ENCODE measurements at places on chromosomes 16 and 17.

DNA sequence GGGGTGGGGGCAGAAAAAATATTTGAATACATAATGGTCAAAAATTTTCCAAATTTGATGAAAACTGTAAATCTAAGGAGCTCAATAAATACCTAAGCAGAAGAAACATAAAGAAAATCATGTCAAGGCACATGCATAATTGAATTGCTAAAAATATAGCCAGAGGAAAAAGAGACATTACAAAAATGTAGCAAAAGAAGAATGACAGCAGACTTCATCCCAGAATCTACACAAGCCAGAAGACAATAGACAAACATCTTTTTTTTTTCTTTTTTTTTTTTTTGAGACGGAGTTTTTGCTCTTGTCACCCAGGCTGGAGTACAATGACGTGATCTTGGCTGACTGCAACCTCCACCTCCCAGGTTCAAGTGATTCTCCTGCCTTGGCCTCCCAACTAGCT is 62.0 kb upstream of the ATP2A3 start:
- DNase-seq, result no peak

DNA sequence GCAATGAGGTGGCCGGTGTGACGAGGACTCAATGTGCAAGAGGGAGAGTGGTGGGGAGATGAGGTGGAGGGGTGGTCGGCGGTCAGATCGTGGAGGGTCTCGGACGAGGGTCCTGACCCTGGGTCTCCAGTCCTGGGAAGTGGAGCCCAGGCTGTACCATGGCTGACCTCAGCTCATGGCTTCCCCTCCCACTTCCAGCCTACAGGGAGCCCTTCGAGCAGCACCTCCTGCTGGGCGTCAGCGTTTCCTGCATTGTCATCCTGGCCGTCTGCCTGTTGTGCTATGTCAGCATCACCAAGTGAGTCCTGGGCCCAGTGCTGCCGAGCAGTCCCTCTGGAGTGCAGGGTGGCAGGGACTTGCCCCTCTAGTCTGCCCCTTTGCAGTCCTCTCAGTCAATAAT is 41.8 kb downstream of the IL4R start:
- DNase-seq, result no peak

DNA sequence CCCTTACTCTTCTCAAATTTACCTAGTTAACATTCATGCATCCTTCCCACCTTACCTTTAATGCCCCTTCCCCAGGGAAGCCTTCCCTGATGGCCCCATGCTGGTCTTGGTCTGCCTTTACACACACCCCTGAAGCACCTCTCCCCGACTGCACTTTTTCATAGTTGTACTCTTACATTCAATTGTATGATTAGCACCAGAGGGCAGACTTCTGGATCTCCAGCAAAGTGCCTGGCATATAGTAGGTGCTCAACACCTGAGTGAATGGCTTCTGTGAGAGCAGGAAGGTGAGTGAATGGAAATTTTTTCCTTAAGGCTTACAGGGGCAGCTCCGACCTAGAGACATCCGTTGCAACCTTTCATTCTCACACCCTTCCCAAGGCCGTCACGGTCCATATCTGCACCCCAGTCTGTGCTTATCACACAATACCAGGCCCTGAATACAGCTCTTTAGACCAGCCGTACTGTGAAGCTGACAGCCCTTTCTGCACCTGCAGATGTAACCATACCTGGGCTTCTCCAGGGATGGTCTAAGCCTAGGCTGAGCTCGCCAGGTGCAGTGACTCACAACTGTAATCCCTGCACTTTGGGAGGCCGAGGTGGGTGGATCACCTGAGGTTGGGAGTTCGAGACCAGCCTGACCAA is 4.4 kb downstream of the PGAP3 start:
- DNase-seq, result no peak

GRCh38 chr16:56961851-56962281 is at the start of gene CETP:
CETP (plus strand) TSS chr16:56961950; CDS start chr16:56961980, 30 bp downstream.
- no peak for DNase-seq

DNA sequence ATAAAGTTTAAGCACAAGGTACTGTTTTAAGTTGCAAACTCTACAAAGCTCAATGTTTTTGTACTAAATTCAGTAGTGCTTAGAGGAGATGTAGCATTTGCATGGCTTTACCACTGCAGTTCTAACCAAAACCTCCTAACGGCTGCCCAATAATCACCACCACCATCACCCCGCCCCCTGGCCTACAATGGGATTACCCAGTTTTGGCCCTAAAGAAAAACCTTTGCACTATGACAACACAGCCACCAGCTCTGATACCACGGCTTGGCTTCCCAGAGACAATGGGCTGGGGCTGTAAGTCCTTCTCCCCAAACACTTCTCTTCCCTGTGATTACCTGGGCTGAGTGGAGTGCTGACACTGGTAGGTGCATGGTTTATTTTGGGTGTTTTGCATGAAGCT is 58.4 kb upstream of the MTMR4 start:
- no peak for DNase-seq

DNA sequence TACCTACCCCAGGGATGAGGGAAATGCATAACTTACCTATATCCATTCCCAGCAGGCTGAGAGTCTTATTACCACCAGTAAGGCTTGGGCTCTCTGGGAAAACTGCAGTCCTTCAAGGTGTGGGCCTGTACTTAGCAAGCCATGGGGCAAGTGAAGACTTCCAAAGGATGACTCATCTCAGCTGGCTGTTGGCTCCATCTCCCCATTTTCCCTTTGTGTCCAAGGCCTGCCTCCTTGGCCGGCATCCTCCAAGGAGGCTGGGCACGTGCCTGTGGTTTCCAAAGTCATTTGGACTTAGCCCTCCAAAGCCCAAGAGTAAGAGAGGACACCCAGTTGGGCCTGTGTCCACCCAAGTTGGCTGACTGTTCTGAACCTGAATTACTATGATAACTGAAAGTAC is 89.8 kb downstream of the TMEM100 start:
- DNase-seq, result no peak

DNA sequence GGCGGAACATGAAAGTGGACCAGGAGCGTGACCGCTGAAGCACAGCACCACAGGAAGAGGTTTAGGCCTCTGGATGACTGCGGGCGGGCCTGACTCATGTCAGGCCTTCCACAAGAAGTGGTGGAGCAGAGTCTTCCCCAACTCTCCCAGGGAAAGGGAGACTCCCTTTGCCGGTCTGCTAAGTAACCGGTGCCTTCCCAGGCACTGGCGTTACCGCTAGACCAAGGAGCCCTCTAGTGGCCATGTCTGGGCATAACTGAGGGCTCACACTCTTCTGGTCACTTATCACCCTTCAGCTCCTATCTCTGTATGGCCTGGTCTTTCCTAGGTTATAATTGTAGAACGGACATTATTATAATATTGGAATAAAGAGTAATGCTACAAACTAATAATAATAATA is 1931.9 kb downstream of the TP53TG3F start:
- no peak for DNase-seq

- DNase-seq, result no peak
Measured at GRCh38 chr16:20906341-20907255, 6.0 kb downstream of the LYRM1 start.

- DNase-seq, result no peak
Measured at GRCh38 chr16:16007743-16008111, 58.3 kb downstream of the ABCC1 start.

GRCh38 chr17:77204536-77204935 is 63.8 kb downstream of the SEC14L1 start:
- DNase-seq, result no peak
